ENCODE measurements at places on chromosomes 3 and 15.

- no peak for DNase-seq
Measured at GRCh38 chr3:49165771-49166751, at the start of gene CCDC71. Gene CCDC71 (minus strand): TSS chr3:49166331. CDS start chr3:49164208, 2,123 bp downstream.

- DNase-seq: no peak
Measured at GRCh38 chr15:32718821-32719716, 1.3 kb downstream of the GREM1 start.

DNA sequence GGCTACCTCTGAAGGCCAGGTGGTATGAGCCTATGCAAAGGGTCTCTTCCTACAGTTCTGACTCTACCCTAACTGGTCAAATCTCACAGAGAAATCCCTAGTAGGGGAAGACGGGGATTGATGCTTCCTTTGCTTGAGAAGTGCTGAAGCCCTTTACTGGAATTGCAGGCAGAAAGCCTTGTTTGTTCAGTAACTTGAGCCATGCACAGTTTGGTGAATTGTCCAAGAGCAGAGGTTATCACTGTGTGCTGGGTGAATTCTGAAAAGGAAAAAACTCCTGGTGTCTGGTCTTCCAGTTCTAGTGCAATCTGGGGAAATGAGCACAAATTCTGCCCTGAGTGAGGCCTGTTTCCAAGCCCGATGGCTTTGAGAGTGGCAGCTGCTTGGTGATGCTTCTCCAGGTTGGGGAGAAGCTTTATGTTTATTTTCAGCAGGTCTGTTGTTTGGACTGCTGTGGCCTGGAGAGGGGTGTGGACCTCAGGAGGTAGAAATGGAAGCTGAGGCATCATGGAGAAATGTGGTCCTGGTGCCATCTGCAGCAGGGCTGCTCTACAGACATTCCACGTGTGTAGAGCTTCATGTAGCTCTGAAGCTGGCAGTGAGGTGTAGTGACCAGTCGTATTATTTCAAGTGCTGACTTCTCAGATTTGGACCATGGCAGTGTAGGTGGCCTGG lies 60.9 kb downstream of the ARNT2 start:
- no peak for DNase-seq

DNA sequence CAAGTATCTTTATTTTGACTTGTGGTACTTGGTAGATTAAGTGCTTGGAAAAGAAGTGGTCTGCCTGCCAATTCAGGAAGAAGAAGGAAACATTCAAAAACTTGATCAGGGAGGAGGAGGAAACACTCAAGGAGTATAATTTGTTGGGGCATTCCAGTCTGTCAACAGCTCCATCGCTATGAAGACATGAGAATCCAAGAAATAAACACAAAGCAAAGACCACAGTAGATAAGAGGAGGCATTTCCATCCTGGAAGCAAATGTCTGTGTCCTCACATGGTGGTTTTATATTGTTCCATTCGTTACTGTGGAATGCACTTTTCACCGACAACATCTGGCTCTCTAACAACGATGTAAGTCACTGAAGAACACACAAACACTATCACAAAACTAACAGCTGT lies 176.1 kb upstream of the FRMD4B start:
- DNase-seq: no peak

DNA sequence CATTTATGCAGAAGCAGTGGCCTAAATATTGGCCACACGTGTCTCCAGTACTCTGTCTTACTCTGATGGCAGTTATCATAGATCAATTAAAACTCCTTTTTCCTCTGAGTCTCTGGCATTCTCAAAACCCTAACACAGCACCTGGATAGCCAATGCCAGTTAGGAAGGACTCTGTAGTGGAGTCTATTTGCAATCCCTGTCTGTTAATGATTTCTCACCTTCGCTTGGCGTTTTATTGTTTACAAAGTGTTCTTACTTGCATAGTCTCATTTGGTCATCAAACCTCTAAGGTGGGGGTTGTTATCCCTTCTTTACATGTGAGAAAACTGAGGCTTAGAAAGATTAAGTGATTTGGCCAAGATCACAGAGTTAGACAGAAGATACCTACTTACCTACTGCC lies 258.8 kb downstream of the IL5RA start:
- no peak for DNase-seq

DNA sequence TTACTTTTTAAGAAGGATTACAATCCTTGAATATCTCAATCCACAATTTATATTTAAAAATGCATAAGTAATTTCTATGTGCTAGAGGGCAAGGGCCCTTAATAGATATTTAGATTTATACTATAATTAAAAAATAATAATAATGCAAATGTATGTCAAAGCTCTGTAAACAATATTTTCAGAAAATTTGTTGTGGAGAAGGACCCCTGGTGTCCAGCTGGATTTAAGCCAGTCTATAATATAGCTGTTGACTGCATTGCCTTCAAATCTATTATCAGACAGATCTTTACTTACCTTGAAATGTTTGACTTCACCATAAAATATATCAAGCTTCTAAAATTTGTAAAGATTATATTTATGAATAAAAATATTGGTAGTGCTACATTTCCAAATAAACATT lies 65.6 kb downstream of the ZBTB20 start:
- DNase-seq: no peak

GRCh38 chr3:27720899-27721716 lies 1.0 kb downstream of the EOMES start:
- no peak for DNase-seq

DNA sequence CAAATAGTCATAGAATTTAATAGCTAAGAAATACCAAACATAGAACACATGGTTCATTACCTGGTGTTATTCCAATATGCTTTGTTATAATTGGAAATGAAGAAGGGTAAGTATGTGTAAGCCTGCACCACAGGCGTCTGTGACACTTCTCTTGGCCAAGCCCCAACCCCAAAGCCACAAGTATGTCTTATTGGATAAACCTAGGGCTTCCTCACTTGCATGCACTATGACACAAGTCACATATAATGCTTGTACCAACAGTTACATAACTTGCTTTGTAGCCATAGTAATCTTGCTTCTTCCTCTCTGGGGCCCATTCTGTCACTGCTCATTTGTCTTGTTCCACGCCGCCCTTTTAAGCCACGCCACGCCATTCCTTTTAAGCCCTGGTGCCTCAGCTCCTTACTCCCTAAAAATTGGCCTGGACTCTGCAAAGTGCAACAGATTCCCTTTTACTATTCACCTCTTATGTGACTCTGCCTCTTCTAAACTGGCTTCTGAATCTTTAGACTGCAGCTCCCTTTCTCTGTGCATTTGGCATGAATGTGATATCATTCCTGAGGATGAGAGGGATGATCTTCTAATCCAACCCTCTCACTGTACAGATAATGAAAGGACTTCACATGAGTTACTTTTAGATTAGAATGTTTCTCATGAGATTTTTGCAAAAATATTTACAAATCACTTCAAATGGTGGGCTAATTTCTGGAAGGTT lies 48.1 kb upstream of the EPHA3 start:
- DNase-seq: no peak

DNA sequence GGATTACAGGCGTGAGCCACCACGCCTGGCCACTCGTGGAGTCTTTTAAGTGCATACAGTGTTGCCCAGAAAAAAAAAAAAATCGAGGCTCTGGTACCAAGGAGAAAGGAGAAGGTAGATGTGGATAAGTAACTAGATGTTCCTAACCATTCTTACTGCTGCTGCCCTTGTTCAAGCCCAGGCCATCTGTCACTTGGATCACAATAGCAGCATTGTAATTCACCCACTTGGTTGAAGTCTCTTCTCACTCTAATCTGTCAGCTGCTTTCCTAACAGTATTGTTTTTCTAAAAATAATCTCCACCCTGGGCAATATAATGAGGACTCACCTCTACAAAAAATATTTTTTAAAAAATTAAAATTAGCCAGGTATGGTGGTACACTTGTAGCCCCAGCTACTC lies 58.0 kb upstream of the CRTC3 start:
- no peak for DNase-seq

- DNase-seq: no peak
Measured at GRCh38 chr15:88994286-88994685, 81.1 kb upstream of the MFGE8 start.

GRCh38 chr15:68503791-68504680 lies 72.1 kb upstream of the ITGA11 start:
- DNase-seq: no peak

DNA sequence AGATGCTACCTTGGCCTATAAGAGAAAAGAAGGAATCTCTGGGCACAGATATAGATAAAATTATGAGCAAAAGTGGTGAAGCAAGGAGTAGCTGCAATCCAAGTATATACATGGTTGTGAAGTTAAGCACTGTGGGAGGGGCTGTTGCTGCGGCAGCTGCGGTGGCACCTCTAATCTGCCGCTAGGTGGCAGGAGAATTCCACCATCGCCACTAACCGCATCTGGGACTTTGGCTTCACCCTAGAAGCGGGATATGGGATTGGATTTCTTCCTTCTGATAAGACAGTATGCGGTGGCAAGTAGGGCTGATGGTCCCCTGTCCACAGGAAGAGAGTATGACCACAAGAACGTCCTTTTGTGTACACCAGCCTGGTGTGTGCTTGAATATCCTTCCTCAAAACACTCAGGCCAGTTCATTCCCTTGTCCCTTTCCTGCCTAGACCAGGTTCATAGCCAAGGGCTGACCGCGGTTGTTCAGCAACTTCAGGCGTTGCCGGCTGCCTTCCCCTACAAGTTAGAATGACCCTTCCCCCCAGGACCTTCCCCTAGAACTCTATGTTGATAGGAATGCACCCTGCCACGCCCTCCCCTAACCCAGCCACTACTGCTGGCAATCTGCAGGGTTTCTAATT lies 5.1 kb downstream of the MAGEL2 start:
- no peak for DNase-seq

DNA sequence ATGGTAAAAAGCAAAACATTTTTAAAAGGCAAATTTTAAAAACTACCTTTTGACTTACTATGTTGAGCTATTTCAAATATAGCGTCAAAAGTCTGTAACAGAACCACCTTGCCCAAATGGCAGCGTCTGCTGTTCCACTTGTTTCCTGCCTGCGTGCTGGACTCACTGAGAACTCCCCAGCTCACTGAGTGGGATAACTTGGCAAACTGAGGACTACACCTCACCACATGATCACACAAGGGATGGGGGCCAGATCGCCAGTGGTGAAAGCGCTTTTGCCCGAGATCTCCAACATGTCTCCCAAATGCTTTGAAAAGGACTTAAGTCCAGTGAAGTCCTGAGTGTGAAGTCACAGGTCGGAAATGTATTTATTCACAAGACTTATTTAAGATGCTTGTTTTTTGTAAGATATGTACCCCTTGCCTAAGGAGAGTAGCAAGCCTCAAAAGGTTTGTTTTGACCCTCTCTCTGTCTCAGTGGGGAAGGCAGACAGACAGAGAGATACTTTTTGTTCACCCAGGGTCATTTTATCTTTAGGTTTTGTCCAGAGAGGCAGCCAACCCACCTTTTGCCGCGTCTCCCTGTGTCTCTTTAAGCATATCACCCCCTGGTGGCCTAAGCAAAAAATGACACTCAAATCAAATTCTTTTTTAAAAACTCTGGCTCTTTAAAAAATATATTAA lies 192.6 kb downstream of the PDZRN3 start:
- no peak for DNase-seq

DNA sequence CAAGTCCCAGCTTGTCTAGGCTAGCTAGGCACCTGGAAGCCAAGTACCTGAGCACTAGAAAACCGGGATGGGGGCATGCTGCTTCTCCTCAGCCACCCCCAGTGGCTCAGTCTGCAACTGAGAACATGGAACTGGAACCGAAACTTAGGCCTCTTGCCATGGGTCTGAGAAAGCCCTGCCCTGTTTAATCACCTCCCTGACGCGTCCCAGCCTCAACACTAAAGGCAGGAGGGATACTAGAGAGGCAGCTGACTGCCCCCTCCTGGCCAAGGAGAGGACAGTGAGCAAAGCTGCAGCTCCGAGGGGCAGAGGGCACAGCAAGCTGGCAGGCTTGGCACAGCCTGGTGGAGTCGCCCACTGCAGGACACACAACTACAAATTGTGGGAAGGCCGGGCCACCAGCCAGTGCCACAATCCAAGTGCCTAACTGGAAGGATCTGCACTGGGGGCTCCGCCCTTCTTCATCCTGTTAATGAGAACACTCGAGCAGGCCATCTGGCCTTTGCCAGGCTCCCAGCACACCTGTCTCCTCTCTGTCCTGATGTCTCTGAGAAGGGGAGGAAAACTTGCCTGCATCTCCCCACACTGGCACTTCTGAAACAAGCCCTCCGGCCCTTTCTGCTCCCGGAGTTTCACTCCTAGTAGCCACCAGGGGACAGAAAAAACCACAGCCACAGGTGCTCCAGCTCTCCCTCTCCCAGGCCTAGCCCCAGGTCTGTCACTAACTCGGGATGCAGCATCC lies 53.7 kb downstream of the BDH1 start:
- DNase-seq: no peak

GRCh38 chr15:65323071-65323511 lies 18.6 kb downstream of the RNU5B-1 start:
- DNase-seq: no peak

- DNase-seq: no peak
Measured at GRCh38 chr3:55367384-55367783, 119.7 kb downstream of the WNT5A start.

DNA sequence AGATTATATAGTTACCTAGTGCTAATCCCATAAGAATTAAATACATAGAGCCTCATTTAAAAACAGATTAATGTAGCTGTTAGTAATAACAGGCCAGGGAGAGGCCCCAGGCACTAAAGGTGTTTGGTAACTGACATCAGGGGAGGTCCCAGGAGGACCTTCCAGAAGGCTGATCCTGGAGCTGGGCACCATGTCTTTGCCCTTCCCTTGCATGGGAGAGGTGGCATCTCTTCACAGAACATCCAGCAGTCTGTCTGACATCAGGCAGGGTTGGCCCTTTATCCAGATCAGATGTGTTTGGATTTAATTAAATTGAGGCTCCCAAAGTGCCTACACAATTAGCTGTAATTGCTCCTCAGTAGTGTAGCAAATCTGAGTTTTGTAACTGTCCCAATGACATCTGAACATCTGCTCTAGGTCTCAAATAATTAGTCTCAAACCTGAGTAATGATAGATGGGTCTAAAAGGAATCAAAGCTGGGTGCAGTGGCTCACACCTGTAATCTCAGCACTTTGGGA lies 53.0 kb downstream of the RLBP1 start:
- no peak for DNase-seq

GRCh38 chr3:183514021-183514420 lies 41.5 kb downstream of the KLHL6 start:
- DNase-seq: no peak

DNA sequence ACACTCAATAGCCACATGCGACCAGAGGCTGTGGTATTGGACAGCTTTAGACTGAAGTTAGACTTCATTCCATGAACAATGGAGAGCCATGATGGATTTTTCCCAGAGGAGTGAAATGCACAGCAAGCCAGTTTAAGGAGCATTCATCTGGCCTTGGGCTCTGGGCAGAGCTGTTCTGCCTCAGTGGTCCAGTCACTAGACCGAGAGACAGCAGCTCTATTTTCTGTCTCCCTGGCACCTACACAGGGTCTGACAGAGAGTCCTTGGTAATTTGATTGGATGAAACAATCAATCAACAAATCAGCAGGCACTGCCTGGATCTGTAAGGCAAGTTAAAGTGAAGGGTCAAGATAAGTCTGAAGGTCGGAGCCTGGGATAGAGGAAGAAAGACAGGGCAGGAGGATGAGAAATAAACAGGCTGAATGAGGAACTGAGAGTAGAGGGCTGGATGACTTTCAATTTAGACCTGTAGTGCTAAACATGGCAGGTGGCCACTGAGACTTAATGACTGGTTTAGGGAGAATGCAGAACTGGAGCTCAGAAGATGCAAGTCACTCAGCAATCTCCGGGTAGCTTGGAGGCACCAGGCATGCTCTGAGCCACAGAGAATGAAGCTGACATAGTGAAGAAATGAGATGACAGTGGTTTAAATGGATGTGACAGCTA lies 98.5 kb upstream of the SLC25A36 start:
- DNase-seq: no peak

GRCh38 chr3:113266738-113267137 lies 55.4 kb downstream of the BOC start:
- DNase-seq: no peak

Data from gastrocnemius medialis (tissue), 4 donors.